ENCODE measurements at places on chromosomes 16 and 17.

DNA sequence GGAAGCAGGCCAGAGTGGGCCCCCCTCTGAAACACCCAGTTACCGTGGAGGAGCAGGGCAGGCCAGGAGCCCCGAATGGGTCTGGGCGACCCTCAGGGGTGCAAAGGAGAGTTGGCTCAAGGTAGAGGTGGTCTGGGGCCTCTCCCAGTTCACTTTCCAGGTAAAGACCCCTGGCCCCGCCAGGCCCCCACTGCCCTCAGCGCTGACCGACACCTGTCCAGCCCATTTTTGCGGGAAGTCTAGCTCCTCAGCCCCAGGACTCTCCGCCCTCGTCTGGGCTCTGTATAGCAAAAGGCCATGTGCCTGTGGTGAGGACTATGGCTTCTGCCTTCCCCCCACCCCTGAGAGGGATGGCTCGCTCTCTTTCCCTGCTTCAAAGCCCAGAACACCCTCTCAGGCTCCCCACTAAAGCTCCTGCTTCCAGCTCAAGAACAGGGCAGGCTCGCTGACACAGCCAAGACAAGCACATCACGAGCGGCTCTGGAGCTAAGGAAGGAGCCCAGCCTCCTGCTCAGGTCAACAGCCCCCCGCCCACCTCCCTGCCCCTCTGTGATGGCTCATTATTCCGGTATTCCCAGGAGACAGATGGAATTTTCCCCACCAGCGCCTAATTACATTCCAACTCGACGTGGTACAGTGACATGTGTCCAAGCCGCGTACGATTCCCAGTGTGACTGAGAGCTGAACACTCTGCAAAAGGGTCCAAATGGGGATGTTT is 59.4 kb downstream of the RTN4RL1 start:
- DNase-seq, result no peak

DNA sequence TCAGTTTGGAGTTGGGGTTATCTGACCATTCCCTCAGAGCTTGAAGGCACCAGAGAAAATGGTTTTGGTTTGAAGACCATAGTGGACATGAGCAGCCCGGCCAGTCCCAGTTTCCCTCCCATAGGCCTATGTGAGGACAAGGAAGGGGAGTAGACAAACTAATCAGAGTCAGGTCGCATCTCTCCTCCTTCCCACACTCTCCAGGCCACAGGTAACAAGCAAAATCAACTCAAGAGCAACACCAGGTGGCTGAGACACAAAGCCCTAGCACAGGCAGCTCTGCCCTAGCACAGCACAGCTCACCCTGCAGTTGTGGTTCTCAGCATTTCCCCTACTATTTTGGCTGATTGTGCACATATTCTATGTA is 7.2 kb downstream of the SUPT4H1 start:
- DNase-seq, result no peak

GRCh38 chr17:45098081-45098868 is 34.0 kb downstream of the PLCD3 start:
- no peak for DNase-seq

GRCh38 chr16:82152196-82152595 is 17.8 kb downstream of the MPHOSPH6 start:
- no peak for DNase-seq

- no peak for DNase-seq
These were observed 252.8 kb upstream of the PMFBP1 start for GRCh38 chr16:72424757-72425156.

- DNase-seq, result no peak
These were observed 401 bp downstream of the NXN start for GRCh38 chr17:979212-979538.

DNA sequence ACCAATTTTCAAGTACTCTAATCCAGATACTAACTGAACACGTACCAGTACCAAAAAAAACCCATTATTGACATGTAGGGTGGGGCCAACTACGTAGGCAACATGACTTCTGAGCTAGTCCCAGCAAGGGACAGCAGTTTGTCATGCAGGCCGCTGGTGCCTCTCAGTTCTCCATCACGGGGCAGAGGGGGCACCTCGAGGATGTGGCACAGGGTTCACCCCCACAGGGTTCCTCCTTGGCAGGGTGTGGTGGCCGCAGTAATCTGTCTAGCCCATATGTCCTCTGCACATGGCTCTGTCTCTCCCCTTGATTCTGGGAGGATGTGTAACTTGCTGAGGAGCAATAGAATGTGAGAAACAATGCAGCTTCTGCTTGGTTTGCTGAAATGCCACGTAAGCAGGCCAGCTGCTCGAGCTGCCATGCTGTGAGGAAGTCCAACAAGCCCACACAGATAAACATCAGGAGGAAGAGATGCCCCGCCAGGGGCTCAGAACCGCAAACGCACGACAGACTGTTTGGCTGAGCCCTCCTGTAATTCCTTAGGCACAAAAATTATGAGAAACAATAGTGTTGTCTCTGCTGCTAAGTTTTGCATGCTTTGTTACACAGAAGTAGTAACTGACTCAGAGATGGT is 62.4 kb downstream of the NT5M start:
- no peak for DNase-seq

DNA sequence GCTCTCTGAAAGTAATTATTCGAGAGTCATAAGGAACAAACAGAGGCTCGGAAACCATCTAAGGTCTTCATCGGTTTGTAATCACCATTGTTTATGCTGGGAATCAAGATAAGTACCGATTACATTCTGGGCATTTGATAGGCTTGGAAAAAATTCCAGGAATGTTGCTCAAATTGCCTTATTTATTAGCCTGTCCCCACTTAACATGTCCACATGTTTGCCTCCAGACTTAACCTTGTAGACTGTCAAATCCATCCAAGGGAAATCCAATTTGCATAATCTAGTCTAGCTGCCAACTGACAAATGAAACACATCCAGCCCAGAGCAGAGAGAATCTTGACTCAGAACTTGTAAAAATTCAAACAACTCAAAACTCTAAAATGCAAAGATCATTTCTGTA is 51.3 kb upstream of the TMC5 start:
- DNase-seq, result no peak

DNA sequence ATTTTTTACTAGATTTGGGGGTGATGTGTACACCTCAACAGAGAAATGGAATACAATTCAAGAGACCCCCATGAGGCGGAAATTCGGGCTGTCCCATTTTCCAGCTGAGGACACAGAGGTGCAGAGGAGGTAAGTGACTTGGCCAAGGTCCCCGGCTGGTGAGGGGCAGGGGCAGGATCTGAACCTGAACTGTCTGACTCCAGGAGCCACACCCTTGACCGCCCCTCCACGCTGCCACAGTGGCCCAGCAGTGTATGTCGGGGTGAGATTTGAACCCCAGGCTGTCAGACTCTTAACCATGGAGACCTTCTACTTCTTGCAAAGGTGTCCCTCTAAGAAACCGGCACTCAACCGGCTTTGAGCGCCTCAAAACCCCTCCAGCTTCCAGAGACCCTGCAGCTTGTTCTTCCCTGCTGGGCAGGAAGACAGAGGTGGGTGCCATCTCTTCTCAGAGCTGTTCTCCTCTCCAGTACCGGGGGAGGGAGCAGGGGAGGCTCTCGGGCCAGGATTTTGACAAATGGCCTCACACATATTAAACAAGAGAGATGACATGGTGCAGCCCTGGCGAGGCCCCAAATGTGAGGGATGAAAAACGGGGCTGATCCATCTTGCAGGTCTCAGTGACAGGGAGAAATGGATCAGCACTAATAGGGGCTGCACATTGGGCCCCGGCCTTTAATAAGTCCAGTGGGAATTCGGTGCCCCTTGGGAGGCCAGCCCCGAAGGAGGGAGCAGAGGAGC is 222.3 kb downstream of the GSG1L start:
- no peak for DNase-seq

DNA sequence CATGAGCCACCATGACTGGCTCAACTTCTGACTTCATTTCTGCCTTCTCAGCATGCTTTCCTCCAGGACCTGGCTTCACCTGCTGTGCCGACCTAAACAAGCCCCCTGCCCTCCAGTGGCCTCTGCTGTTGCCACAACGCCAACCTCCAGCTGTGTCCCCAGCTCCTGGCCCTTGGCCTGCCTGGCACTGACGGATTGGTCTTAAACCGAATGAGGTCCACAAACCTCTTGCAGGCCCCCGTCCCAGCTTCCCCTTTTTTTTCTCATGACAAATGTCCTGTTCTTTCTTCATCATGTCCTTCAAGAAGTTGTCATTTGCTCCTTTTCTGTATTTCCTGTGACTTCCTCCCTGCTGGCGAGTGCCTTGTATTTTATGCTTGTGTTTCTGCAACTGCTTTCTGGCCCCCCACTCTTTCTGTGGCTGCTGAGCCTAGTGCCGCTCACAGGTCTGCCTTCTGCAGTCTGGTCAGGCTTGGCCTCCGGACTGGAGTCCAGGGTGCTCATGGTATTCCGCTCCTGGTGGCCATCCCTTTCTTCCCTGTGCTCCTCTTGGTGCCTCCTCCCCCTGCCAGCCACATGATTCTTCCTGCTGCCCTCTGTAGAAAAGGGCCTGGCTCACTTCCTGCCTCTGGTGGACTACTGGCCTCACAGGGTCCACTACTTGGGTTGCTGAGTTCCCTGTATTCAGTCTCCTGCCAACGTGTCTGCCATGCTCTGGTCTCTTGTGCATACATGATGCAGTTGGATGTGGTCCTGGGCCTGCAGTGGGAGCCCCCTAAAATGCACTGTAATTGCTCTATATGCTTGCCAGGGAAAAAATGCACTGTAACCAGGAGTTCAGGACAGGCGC is 2.9 kb downstream of the ATP6V0C start:
- DNase-seq, result no peak

GRCh38 chr17:6496640-6497441 is 52.6 kb downstream of the PIMREG start:
- no peak for DNase-seq

DNA sequence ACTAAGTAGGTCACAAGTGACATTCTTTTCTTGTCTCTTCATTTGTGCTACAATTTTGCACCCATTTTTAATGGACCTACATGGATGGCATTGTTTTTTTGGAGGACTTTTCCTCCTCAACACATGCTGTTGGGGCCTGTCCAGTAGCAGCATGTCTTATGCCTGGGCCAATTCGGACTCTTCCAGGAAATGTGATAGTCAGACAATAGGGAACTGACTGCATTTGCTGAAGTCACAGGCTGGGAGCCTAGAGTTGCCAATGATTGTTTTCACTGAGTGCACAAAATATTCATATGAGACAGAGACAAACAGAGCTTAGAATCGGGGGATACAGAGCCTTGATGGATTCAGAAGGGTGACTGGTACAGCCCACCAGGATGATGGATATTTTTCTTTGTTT is 867.3 kb upstream of the GOT2 start:
- no peak for DNase-seq
